ENCODE measurements at places on chromosomes 12 and 14. TPM values are rescaled to one million over a fixed set of nuclear protein-coding genes. Genes with fewer than 3 reads are reported as not detected.

The DUSP6 gene
- total RNA-seq: 11.8 TPM

The FBLN5 gene
- total RNA-seq: 3.3 TPM

The HCAR1 gene
- total RNA-seq: not detected

The MYO1H gene
- not detected for total RNA-seq

The LMNTD1 gene
- total RNA-seq: not detected

The OR4K1 gene
- not detected for total RNA-seq

The TAS2R31 gene
- total RNA-seq: not detected

The FAIM2 gene
- not detected for total RNA-seq

The FOXM1 gene
- 90.6 TPM for total RNA-seq

The LYSET gene
- 34.7 TPM for total RNA-seq

The PLEK2 gene
- 19.4 TPM for total RNA-seq

The CMA1 gene
- not detected for total RNA-seq

The CLEC1B gene
- total RNA-seq: not detected

Measured in A549 treated with GW870086 at 1 μM for 4 hours (cell line).